ENCODE measurements at places on chromosomes 4 and X. TPM values are rescaled to one million over a fixed set of nuclear protein-coding genes. Genes with fewer than 3 reads are reported as not detected.

GRCh38 chrX:14670819-14671218 lies 141.5 kb downstream of the GLRA2 start:
- DNase-seq = no peak
- H3K4me3 ChIP-seq = no peak overlapping the region
- H3K36me3 ChIP-seq = no peaks in the 10 kb centered on the region
- H3K27ac ChIP-seq = no peak overlapping the region
- peaks cover 4% of the 10 kb centered on the region for H3K4me1 ChIP-seq

GRCh38 chr4:169054879-169055278 lies 44.8 kb upstream of the CBR4 start:
- no peak overlapping the region for H3K4me3 ChIP-seq
- H3K4me1 ChIP-seq = no peaks in the 10 kb centered on the region
- no peak overlapping the region for H3K27ac ChIP-seq
- DNase-seq = no peak
- peaks cover 1% of the 10 kb centered on the region for H3K27me3 ChIP-seq

GRCh38 chr4:140172960-140173359 lies 19.0 kb upstream of the MAML3 start:
- no peak overlapping the region for H3K27ac ChIP-seq
- H3K4me1 ChIP-seq = no peaks in the 10 kb centered on the region
- no peaks in the 10 kb centered on the region for H3K36me3 ChIP-seq

GRCh38 chr4:185341841-185342240 lies 53.9 kb downstream of the LRP2BP start:
- no peaks in the 10 kb centered on the region for H3K27me3 ChIP-seq
- H3K4me3 ChIP-seq = no peak overlapping the region
- peaks cover 63% of the 10 kb centered on the region for H3K4me1 ChIP-seq
- peak overlapping the region; percentile 57 for H3K27ac ChIP-seq
- H3K36me3 ChIP-seq = peaks cover 26% of the 10 kb centered on the region

DNA sequence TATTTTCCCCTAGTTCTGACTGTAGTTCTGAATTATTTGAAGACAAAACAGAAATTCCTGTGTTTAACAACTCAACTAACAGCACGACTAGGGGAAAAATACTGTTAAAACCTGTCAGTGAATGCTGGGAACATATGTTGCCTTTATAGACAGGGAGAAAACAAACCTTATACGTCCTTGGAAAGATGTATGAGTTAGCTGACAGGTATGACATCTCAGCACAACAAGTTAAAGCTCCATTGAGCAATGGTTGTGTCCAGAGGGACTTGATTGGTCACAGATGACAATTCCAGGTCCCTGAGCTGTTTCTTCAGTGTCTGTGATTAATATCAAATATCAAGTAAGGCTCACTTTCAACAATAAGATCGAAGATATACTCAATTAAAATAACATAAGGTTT lies 58.2 kb upstream of the DDIT4L start:
- DNase-seq = no peak
- H3K4me3 ChIP-seq = no peak overlapping the region
- no peaks in the 10 kb centered on the region for H3K36me3 ChIP-seq
- H3K27ac ChIP-seq = no peak overlapping the region
- H3K4me1 ChIP-seq = no peaks in the 10 kb centered on the region

DNA sequence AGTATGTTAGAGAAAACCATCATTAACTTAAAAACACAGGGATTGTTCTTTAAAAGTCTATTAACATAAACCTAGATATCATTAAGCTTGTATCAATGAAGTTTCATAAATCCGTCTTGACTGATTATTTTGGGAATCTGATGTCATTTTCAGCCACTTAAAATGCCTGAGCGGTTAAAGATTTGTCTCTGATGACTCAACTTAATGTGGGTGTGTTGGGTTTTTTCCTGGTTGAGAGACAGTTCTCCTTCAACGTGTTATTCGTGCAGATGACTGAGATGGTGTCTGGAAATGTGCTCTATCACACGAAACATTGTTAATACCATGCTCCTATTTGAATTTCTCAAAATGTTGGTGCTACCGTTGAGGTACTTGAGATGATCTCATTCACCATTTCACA lies 227.3 kb upstream of the TENM3 start:
- H3K36me3 ChIP-seq = no peaks in the 10 kb centered on the region
- H3K4me3 ChIP-seq = no peak overlapping the region
- no peak overlapping the region for H3K27ac ChIP-seq

GRCh38 chr4:151658959-151659600 lies 101.7 kb downstream of the GATB start:
- DNase-seq = no peak
- H3K36me3 ChIP-seq = no peaks in the 10 kb centered on the region
- H3K27ac ChIP-seq = no peak overlapping the region
- no peak overlapping the region for H3K4me3 ChIP-seq
- H3K4me1 ChIP-seq = peaks cover 10% of the 10 kb centered on the region
- no peaks in the 10 kb centered on the region for H3K27me3 ChIP-seq

DNA sequence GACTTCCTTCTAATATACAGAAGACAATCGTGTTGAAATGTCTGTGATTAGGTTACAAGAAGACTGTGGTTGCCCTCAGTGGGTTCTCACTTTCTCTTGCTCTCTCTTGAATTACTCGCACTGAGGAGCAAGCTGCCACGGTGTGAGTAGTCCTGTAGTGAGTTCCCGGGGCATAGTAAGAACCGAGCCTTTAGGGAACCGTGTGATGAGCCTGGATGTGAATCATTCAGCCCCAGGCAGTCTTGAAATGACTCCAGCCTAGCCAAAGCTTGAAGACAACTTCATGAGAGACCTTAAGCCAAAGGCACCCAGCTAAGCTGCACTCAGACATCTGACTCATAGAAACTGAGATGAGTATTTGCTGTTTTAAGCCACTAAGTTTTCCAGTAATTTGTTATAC lies 292.7 kb downstream of the SPOCK3 start:
- no peaks in the 10 kb centered on the region for H3K4me1 ChIP-seq
- H3K27ac ChIP-seq = no peak overlapping the region
- H3K36me3 ChIP-seq = no peaks in the 10 kb centered on the region

- no peaks in the 10 kb centered on the region for H3K36me3 ChIP-seq
- no peaks in the 10 kb centered on the region for H3K27me3 ChIP-seq
- no peaks in the 10 kb centered on the region for H3K4me1 ChIP-seq
These were observed 131.7 kb upstream of the FAM47B start for GRCh38 chrX:34810916-34811315.

DNA sequence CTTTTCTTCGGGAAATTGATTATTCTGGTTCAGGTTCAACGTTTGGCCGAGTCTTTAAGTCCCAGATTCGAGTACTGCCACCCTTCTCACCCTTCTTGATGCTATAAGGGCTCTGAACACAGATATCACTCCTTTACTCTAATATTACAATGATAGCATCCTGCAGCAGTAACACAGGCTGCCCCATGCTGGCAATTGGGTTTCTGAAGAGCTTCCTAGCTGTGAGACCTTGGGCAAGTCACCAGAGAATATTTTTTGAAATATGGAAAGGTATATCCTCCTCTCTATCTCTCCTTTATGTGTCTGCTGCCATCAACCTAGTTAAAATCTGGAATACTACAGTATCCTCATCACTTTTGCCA lies 297 bp upstream of the MTMR8 start:
- H3K27ac ChIP-seq = peak overlapping the region; percentile 73
- H3K4me3 ChIP-seq = peak overlapping the region; percentile 90
- no peak for DNase-seq
- peaks cover 22% of the 10 kb centered on the region for H3K4me1 ChIP-seq

- no peak overlapping the region for H3K4me3 ChIP-seq
- H3K27ac ChIP-seq = no peak overlapping the region
- peaks cover 17% of the 10 kb centered on the region for H3K36me3 ChIP-seq
These were observed 33.1 kb downstream of the GAK start for GRCh38 chr4:898869-899555.

DNA sequence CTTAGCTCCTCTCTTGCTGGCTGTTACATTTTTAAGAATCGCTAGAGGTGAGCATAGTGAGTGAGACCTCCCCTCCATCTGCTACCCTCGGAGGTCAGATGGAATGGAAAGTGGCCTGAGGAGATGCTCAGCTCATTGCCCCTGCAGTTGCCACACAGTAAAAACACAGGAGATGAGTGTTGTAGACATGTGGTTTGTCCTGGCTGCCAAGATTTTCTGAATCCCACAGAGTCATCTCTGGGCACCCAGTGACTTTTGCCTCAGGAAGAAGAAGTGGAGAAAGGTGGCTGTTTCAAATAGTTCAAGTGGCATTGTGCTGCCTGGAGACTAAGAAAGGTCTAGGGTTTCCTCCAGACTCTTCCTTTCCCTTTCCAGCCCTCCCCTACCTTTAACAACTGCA lies 271.0 kb downstream of the STK32B start:
- no peaks in the 10 kb centered on the region for H3K36me3 ChIP-seq
- no peak for DNase-seq
- no peak overlapping the region for H3K27ac ChIP-seq
- no peak overlapping the region for H3K4me3 ChIP-seq

DNA sequence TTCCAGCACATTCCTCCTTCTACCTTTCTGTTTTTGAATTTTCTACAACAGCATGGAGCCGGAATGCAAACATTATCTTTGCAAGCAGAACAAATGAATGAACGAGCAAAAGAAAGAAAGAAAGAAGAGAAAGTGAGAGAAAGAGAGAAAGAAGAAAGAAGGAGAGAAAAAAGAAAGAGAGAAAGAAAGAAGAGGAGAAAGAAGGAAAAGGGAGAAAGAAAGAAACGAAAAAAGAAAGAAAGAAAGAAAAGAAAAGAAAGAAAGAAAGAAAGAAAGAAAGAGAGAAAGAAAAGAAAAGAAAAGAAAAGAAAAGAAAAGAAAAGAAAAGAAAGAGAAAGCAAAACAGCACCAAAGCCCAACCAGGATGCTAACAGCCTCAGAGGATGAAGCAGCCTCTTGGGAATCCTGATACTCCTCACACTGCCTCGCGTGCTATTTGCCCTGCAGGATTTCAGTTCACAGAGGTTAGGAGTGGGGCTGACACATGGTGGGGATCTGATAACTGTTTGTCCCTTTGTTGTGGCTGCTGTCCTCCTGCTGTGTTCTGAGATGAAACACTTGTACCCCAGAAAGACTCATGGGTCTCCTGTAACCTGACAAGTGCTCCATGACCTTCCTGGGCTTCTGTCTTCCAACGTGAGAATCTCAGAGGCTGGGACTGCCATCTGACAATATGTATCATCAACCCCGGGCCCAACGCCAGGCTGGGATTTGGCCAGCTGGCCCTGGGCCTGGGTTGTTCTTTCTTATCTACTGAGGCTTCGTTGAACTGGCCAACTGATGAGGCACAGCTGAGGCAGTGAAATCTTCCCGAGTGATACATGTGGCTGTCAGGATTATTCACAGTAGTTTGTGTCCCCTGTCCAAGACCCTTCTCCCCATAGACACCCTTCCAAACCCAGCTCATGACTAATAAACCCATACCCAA lies 61.0 kb downstream of the SEPSECS start:
- H3K36me3 ChIP-seq = no peaks in the 10 kb centered on the region
- no peak overlapping the region for H3K4me3 ChIP-seq
- no peaks in the 10 kb centered on the region for H3K4me1 ChIP-seq
- DNase-seq = no peak
- no peak overlapping the region for H3K27ac ChIP-seq

DNA sequence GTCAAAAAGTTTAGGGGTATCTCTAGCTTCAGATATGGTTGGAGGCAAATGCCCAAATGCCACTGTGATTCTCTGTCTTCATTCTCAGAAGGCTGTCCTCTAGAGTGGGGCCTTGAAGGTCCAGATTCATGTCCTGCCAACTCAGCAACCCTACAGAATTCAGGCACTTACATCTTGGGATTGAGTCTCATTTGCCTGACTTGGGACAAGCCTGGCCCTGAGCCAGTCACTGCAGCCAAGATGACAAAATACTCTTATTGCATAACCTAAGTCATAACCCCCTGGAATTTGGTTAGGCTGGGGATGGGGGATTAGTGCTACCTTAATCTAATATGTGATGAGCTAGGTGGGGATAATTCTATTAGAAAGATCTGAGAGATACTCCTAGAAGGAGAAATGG lies 100.5 kb downstream of the AREG start:
- peaks cover 1% of the 10 kb centered on the region for H3K27me3 ChIP-seq
- H3K4me1 ChIP-seq = peaks cover 9% of the 10 kb centered on the region
- H3K36me3 ChIP-seq = no peaks in the 10 kb centered on the region
- no peak overlapping the region for H3K27ac ChIP-seq
- no peak for DNase-seq
- H3K4me3 ChIP-seq = no peak overlapping the region

- H3K36me3 ChIP-seq = no peaks in the 10 kb centered on the region
- no peak overlapping the region for H3K27ac ChIP-seq
- no peaks in the 10 kb centered on the region for H3K4me1 ChIP-seq
- no peak overlapping the region for H3K4me3 ChIP-seq
- no peaks in the 10 kb centered on the region for H3K27me3 ChIP-seq
- DNase-seq = no peak
These were observed 289.8 kb downstream of the ARHGAP10 start for GRCh38 chr4:148021686-148022085.

DNA sequence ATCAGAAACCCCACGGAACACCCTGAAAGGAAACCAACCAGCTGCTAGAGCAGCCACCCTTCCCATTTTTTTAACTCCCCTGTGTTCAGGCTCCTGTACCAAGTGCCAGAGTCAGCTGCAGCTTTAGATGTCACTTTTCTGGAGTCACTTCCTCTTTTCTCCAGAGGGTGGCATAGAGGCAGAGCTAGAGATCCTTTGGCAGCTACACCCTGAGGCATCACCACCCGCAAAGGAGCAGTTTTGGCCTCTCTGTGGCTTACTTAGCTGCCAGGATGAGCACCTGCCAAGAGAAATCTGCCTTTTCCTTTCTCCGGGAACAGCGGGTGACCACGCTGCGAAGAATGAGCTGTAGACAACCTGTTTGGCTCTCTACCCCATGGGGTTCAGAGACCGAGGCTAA lies 58.0 kb upstream of the CHRDL1 start:
- DNase-seq = no peak
- H3K27me3 ChIP-seq = peaks cover 2% of the 10 kb centered on the region
- H3K4me1 ChIP-seq = no peaks in the 10 kb centered on the region
- H3K4me3 ChIP-seq = no peak overlapping the region

- no peaks in the 10 kb centered on the region for H3K36me3 ChIP-seq
- no peak overlapping the region for H3K4me3 ChIP-seq
- no peaks in the 10 kb centered on the region for H3K4me1 ChIP-seq
- H3K27me3 ChIP-seq = no peaks in the 10 kb centered on the region
- DNase-seq = no peak
These were observed 128.4 kb upstream of the FAT1 start for GRCh38 chr4:186852073-186852420.

GRCh38 chr4:181507180-181507835 lies 735.9 kb upstream of the TENM3 start:
- H3K4me1 ChIP-seq = no peaks in the 10 kb centered on the region
- no peaks in the 10 kb centered on the region for H3K36me3 ChIP-seq
- H3K27me3 ChIP-seq = no peaks in the 10 kb centered on the region
- no peak overlapping the region for H3K27ac ChIP-seq
- no peak for DNase-seq

GRCh38 chrX:118510111-118510510 lies 14.5 kb downstream of the DOCK11 start:
- H3K27ac ChIP-seq = no peak overlapping the region
- H3K4me3 ChIP-seq = no peak overlapping the region
- peaks cover 10% of the 10 kb centered on the region for H3K36me3 ChIP-seq

DNA sequence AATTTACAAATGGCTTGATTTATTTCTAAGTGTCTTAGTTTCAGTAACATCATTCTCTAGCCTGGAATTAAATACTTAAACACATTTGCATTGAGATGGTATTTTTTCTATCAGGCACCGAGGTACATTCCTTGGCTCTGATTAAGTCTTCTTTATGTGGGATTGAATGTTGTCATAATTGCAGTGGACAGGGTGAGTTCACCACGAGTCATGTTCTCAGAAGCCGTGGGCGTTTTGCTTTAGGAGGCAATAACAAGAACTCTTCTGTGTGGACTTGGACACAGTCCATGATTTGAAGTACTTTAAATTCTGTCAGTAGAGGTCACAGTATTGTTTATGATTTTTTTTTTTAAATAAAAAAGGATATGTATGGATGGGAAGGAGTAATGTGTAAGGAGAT lies 57.1 kb upstream of the EFHC2 start:
- no peaks in the 10 kb centered on the region for H3K27me3 ChIP-seq

Gene ATOH1
- total RNA-seq = not detected

Gene BTK
- total RNA-seq = 0.58 TPM

Gene TMPRSS11F
- total RNA-seq = not detected

Gene HPGDS
- 0.34 TPM for total RNA-seq

Gene RHOH
- total RNA-seq = 97.5 TPM

Gene PGAM4
- 1.9 TPM for total RNA-seq
